ENCODE measurements at places on chromosomes 2 and 18. TPM values are rescaled to one million over a fixed set of nuclear protein-coding genes. Genes with fewer than 3 reads are reported as not detected.

DNA sequence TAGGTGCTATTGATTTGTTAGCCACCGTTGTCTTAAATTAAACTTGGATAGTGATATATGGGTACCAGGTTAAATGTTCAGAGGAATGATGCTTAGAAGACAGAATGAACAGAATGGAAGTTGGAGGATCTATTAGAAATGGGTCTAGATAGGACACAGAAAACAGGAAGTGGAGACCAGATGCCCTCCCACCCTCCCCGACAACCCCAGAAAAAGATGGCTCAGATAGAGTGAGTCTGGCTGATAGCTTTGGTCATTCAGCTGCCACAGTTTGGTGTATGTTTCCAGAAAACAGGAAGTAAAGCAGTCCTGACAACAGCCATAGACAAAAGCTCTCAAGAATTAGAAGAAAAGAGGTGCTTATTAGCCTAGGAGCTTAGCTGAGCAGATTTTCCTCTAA lies 71.5 kb upstream of the DSG1 start:
- no peak for DNase-seq

- no peak for DNase-seq
Observed at GRCh38 chr2:130949954-130950353, 113.2 kb downstream of the ARHGEF4 start.

The LRRC30 gene
- total RNA-seq: not detected

DNA sequence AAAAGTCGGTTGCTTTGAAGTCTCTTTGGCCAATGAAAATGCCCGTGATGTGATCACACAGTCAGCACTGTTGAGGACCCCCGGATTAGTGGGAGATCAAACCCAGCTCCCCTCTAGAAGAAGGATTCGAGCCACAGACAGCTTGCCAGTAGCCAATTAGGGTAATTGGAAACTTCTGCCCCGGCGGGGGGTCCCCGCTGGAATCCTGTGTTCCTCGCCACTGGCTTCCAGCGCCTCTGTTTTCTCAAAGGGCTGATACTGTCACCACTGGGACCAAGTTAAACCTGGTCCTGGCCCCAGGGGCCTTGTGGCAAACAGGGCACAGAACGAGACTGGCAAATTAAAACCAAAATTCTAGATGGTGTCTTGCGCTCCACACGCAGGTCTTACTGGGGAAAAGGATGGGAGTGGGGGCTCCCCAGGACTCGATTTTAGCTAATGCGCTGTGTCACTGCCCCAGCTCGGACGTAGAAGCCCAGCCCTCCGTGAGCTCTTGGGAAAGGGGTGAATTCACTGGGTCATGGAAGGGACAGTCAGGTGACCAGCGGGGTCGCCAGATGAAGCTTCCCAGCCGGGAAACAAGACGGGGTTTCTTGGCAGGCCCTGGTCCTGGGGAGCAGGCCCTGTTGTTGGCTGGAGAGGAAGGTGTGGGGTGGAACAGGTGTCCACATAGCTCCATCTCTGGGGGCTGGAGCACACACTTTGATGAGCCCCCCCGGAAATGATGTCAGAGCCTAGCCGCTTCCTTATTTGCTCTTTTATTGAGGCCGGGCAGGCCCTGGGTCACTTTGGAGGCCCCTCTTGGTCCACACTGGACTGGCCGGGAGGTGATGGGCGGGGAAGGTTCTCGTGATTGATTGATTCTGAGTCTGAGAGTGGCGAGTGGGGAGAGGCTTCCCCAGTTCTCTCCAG lies 90.2 kb downstream of the SMAD7 start:
- DNase-seq: no peak

The ASB18 gene
- not detected for total RNA-seq

DNA sequence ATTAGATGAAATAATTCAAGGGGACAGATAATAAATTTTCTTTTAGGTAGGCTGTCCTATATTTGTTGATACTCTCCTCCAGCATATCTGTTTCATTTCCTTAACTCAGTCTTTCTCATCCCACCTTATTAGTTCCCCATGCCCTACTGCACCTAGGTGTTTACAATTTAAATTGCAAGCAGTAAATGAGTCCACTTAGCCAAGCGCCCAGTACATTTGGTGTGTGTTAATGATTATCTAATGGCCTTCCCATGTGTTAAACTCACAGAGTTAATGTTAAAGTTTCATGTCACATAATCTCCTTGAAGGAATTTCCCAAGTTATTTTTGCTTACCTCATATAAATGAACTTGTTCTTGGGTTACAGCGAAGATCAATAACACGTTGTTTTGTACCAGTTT lies 31.2 kb downstream of the ITGB6 start:
- no peak for DNase-seq

DNA sequence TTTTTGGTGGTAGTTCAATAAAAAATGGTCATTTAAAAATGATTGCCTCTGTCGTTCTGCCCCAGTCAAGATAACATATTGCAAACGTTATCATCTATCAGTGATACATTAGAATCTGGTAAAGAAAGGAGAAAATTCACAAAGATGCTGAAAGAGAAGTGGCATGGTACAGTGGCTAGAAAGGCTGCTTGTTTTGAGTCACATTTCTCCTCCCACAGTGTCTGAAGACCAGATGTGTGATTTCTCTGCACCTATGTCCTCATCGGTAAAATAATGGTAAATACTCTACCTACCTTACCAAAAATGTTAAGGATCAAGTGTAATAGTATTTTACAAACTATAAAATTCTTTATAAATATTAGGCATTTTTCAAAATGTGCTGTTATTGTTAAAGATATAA lies 76.1 kb upstream of the NOSTRIN start:
- DNase-seq: no peak

DNA sequence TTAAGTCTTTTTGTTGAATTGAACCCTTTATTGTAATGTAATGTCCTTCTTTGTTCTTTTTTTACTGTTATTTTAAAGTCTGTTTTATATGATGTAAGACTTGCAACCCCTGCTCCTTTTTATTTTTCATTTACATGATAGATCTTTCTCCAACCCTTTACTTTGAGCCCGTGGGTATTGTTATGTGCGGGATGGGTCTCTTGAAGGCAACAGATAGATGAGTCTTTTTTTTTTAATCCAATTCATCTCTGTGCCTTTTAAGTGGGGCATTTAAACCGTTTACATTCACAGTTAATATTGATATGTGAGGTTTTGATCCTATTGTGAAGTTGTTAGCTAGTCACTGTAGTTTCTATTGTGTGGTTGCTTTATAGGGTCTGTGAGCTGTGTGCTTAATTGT lies 120.6 kb downstream of the NCOA1 start:
- no peak for DNase-seq

DNA sequence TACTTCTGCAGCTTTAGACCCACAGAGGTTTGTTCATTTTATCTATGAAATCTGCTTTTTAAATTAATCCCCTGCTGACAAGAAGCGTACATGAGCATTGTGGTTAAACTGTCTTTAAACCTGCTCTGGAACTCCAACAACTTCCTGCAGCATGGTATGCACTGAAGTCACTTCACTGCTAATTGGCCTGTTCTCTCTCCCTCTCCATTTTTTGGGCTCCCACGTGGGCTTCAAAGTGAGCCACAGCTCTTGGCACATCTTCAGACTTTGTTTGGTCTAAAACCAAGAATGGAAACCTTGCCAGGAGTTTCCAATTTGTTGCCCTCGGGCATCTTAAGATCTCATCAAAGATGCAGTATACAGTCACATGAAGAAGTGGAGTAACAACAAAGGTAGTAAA lies 311.4 kb downstream of the LRRTM1 start:
- no peak for DNase-seq

- no peak for DNase-seq
Observed at GRCh38 chr2:157880927-157881326, 4.8 kb upstream of the ACVR1 start.

The ERICH2 gene
- total RNA-seq: not detected

GRCh38 chr18:63319383-63320122 lies at the start of gene BCL2:
BCL2 (minus strand) TSS chr18:63319769.
- DNase-seq: no peak

DNA sequence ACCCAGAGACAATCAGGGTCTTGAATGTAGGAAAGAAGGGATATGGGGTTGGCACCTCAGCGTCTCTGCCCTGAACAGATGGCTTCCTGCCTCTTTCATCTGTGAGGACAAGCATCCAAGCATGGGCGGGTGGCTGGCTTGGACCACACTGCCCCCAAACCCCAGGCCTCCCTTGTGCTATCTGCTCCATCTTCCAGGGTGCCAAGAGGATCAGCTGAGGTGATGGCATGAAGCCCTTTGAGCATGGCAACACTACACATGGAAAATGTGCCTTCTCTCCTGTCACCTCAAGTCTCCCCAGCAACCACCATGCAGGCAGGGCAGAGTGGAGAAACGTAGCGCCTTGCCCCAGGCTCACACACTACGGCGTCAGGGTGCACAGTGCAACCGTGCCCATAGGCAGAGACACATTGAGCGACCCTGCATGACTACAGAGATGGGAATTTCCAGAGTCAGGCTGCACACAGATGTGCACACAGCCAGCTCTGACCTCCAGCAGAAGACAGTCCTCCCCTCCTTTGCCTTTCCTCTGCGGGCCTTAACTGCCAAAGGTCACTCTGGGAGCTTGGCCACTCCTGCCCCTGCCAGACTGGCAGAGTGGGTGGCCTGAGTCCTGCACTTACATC lies 1.5 kb downstream of the KCNIP3 start:
- no peak for DNase-seq

GRCh38 chr18:48161191-48161910 lies 230.9 kb upstream of the SMAD2 start:
- DNase-seq: no peak

The SERPINB13 gene
- not detected for total RNA-seq

- DNase-seq: no peak
Observed at GRCh38 chr18:70554854-70555445, 266.1 kb downstream of the SOCS6 start.

- no peak for DNase-seq
Observed at GRCh38 chr2:149164296-149164695, 125.8 kb downstream of the LYPD6B start.

DNA sequence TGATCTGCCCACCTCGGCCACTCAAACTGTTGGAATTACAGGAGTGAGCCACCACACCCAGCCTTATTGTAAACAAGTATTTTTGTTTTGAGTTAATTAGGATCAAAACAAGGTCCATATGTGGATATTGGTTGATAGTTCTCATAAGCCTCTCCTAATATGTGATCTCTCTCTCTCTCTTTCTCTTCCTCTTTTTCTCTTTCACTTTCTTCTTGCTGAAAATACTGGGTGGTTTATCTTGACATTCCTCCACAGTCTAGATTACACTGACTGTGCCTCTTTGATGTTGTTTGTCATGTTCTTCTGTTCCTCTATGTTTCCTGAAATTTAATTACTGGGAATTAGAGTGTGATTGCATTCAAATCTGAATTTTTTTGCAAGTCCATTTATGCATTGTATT lies 547.5 kb upstream of the NRXN1 start:
- DNase-seq: no peak

The PLEK gene
- total RNA-seq: 0.11 TPM

- DNase-seq: no peak
Observed at GRCh38 chr2:236753606-236754270, 184.1 kb downstream of the ACKR3 start.

DNA sequence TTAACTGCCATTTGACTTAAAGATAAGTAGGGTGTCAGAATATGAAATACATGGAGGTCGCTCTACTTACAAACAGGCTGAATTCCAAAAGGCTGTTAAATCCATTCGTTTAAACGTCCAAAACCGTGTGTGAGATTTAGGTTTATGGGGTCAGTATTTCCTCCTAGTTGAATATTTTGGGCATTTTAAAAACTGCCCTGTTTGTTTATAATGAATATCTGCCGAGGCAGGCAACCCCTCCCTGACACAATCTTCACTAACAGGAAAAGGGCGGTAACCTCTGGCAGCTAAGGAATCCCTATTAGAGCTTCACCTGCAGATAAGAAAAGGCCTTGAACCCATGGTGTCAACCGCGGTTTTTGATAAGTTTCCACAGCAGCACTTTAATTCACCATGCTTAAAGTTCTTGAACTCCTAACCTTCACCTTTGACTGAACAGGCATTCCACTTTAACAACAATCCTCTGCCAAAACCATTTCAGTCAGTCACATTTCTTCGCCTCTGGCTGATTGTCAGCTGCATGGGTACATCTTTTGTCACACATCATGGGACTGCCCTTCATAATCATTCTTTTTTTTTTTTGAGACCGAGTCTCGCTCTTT lies 17.8 kb downstream of the TRAK2 start:
- DNase-seq: no peak

GRCh38 chr2:107986278-107987217 lies at the start of gene SLC5A7:
SLC5A7 (plus strand) TSS chr2:107986524; CDS start chr2:107988156, 1,632 bp downstream.
- no peak for DNase-seq

The MDH1B gene
- total RNA-seq: 0.35 TPM

Data from pulmonary artery endothelial cell (primary cell).